ENCODE measurements at places on chromosomes 6 and 20.

DNA sequence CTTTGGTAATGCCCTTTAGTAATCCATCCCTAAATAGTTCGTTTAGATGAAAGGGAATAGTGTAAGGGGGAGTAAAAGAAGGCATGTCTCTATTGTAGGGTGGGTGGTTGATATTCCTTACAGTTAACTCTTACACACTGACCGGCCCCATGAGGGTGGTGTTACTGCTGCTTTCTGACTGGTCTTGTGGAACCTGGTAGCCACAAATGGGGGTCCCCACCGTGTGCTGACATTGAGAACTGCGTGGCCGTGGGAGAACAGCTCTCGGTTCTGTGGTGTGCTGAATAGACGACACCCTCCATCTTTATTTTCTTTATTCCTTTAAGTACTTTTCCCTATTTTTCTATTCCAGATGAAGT lies 19.3 kb downstream of the MRAP2 start:
- no peak for DNase-seq

DNA sequence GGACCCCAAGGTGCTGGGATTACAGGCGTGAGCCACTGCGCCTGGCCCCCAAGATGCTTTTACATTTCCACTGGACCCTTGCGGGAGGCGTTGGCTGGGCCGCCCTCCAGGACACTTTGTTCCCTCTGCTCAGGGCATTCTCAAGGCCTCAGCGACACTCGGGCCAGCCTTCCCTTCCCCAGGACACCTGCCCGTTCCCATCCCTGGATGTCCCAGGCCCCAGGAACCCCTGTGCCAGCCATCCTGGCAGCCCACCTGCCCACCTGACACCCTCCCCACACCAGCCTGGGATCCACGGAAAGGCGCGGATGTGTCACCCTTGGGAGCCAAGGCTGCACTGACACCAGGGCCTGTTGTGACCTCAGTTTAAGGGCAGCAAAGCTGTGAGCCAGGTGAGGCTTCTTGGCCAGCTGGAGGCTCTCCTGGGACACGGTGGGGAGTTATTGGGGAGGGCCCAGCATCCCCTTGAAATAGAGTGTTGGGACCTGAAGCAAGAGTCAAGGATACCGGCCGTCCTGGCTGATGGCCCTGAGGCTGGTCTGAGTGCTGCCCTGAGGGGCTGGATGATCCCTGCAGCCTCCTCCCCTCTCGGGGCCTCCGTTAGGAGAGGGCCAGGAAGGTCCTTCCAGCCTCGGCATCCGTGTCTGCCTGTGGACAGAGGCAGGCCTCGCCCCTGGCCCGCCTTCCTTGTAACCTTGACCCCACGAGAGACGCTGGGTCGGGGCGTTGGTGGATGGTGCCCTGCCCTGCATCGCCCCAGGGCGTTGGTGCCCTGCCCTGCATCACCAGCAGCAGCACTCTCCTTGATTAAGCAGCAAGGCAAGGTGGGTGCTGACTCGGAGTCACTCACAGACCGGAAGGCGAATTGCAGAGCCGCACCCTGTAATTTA lies 84.2 kb upstream of the BHLHE23 start:
- no peak for DNase-seq

- DNase-seq: peak; percentile 78
These were observed 85.6 kb upstream of the CARMIL1 start for GRCh38 chr6:25193460-25194171.

- no peak for DNase-seq
These were observed 318.0 kb downstream of the GRIK2 start for GRCh38 chr6:101711518-101711917.

DNA sequence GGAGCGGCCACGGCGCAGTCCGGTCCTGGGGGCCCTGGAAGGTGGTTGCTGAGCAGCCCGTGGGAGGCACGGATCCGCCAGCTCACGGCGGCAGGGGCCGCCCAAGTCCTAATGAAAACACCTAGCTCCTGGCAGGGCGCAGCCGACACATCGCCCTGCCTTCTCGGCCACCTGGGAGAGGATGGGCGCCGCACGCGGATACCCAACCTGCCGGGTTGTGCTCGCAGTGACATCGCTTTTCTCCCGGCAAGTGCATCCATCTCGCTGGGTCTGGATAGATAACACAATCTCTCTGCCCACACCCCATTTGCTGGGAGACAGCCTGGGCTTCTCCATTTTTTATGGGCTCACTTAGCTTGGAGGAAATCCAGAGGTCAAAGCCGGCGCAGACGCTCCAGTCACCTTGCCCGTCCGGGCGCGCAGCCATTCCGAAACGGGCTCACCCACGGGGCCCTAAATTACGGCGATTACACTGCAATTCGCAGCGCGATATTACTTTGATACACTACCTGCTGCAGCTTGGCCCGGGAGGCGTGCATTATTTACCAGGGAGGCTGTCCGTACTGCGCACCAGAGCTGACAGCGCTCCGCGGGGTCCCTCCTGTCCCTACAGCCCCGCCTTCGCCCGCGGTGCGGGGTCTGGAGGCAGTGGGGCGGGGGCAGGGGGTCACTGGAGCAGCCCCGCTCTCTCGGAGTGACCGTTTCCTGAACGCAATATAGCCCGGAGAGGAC lies 36.2 kb upstream of the CCDC167 start:
- no peak for DNase-seq

- no peak for DNase-seq
These were observed 62.9 kb downstream of the EFHC1 start for GRCh38 chr6:52482903-52483670.

- no peak for DNase-seq
These were observed 162.0 kb upstream of the MLN start for GRCh38 chr6:33965766-33966165.

DNA sequence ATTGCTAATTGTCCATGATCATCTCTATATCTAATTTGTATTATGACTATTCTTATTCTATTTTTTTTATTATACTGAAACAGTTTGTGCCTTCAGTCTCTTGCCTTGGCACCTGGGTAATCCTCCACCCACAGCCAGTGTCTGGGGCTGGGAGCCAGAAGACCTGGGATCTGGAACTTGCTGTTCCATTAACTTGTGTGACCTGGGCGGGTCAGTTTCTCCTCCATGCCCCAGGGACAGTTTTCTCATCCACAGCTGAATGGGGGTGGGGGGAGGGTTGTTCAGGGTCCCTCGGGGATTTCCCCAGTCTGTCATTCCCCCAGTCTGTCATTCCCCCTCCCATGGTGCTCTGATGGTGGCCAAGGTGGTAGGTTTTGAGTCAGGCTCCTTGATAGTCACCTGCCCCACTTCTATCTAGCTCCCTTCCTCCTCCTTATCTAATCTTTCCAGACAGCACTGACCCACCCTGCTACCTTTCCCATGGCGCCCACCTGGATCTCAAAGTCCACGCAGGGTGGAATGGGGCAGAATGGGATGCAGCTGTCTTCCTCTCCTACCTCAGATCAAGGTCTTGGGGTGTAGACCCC lies 10.9 kb downstream of the ITPR3 start:
- DNase-seq: no peak

DNA sequence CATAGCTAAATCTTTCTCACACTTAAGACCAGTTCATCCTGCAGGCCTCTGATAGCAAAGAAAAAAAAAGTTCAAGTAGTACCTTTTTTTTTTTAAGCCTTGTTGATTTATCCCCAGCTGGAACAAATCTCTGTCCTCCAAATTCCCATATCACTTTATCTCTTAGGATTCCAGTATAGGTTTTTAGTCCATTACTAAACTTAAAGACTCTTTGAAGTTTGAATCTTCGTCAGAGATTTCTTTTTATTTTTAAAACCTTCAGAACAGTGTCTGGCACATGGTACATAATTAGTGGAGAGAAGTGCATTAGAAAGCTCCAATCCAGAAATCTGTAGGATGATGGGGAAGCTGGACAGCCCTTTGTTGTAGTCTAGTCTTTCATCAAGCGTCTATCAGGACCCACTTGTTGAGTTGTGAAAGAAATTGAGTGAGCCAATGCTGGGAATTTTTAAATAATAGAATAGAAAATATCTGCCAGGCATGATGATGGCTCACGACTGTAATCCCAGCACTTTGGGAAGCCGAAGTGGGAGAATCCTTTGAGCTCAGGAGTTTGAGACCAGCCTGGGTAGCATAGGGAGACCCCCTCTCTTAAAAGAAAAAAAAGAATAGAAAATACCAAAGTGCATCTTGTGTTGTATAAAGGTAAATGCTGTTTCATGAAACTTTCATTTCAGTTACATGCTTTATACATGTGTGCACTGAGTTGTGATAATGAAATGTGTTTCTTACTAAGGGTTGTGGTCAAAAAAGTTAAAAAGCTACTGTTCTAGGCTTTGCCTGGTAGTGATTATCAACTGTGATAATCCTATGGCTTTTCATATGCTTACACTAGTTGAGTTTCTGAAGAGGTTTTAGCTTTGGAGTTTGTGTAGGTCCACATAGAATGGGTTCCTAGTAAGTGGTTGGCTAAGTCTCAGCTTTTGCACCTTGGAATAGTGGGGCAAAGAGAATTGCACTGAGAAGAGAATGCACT lies 3.2 kb downstream of the NFYA start:
- no peak for DNase-seq

DNA sequence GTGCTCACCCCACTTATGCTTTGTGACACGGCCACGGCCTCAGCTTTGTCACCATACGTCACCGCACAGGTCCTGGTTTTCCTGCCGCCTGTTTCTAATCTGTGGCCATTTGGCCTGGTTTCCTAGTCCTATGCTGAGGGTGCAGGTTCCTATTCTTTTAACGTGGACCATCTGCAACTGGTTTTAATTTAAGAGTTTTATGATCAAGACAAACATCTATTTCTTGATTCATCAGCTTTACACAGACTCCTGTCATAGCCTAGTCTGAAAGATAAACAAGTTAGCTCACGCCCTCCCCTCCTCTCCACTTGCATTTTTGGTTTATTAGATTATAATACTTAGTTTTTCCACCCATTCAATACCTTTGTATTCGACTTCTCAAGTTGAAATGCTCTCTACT lies 97.5 kb upstream of the RPS6KA2 start:
- DNase-seq: no peak

GRCh38 chr6:100876251-100876650 lies 4.9 kb downstream of the ASCC3 start:
- DNase-seq: no peak

GRCh38 chr6:163226181-163226835 lies 188.2 kb upstream of the QKI start:
- no peak for DNase-seq

DNA sequence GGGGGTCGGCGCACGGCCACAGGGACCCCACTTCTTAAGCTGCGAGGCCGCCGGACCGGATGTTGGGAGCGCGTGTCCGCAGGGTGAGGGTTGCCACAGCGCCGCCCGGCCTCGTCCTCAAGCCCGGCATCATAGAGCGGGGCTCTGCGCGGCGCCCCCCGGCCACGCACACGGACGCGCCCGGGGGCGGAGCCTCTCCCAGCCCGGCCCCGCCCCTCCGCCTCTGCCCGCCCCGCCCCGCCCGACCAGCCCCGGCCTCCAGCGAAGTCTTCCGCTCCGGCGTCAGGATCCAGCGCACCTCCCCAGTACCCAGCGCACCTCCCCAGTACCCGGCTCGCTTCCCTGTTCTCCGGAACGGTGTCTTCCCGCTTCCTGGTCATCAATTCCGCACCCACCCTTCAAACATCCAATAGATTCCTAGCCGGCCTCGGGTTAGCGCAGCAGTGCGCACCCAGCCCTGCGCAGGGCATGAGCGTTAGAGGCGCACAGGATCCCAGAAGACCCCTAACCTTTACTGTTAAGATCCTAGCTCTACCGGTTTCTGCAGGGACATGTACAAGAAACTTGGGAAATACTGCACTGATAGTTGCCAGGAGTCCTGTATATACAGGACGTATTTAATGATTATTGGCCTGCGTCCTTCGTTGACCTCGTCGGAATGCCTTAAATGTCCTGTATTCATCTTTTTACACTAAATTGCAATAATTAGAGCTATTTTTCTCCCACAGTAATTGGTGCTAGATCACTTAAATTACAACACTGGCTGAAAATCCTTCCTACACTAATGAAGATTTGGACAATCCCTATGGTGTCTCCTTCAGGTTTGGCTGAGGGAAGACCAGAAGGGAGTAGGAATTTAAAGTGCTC lies 535 bp upstream of the DNAAF9 start:
- DNase-seq: peak; percentile 82

DNA sequence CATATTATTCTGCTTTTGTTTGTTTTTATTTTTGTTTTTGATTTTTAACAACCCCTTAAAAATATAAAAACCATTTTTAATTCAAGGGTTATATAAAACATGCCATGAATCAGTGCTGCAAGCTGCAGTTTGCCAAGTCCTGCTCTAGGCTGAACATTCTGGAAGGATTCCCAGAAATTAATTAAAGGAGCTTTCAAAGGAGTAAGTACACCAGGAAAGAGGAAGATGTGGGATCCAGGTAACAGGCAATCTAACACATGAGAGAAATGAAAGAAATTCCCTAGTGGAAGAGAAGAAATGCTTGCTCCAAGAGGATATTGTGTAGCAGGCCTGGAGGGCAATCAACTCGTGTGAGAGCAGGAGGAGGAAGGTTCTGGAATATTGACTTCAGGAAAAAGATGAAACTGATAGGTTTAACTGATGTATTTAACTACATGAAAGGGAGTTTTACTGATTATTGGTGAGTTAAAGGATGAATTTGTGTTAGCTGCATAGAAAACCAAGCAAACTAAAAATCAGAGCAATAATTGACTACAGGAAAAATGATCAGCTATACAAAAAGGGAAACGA lies 146.0 kb upstream of the PHACTR1 start:
- no peak for DNase-seq

All from A673 (cell line).